H4 (cell line): ENCODE measurements at places on chromosomes 4 and X. TPM values are rescaled to one million over a fixed set of nuclear protein-coding genes. Genes with fewer than 3 reads are reported as not detected.
A peak's percentile ranks its signal among the peaks of the same experiment; 100 is the strongest.

MAGED2 gene
- total RNA-seq: 190 and 213 TPM in 2 replicates

MAGEA10 gene
- total RNA-seq: not detected in 2 replicates

PRSS48 gene
- total RNA-seq: not detected in 2 replicates

BGN gene
- total RNA-seq: not detected in 2 replicates

SOWAHD gene
- total RNA-seq: 0.10 TPM in 1 of 2 replicates, not detected in the other

KDR gene
- not detected in 2 replicates for total RNA-seq

ARHGAP6 gene
- 0.14 and 0.66 TPM in 2 replicates for total RNA-seq

DNA sequence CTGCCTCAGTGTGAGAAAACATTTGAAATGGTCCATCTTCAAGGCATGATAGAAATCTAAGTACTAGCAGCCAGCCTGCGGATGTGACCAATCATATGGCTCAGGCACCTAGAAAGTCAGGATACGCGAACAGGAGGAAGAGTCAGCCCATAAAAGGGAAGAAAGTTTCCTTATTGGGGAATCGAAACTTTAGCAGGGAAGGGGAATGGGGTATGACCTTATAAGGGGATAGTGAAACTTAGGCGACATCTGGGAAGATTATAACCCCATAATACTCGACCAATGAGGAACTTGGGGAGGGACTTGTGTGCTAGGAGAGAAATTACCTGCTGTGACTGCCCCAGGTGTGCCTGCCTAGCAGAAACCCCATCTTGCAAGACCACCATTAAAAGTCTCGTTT is 26.2 kb upstream of the PYURF start:
- no peak for DNase-seq

DNA sequence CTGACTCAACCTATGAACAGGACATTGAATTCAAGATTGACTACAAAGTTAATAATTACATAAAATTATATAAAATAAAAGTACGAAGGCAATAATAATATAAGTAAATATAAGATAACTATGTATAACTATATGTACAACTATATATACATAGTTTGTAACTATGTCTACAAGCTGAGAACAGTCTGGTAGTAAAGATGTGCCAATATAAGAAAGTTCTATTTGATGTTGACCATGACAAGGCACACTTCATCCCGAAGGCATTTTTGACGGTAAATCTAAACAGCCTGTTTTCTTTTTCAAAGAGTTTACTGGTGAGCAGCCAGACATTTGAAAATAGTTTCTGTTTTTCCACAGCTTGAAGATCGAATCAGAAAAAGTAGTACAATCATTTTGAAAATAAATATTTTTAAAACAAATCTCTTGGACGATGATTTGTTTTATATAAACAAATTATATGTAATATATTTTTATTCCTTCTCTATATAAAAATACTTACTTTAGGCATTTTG is 112.9 kb downstream of the CEP44 start:
- no peak for DNase-seq

DNA sequence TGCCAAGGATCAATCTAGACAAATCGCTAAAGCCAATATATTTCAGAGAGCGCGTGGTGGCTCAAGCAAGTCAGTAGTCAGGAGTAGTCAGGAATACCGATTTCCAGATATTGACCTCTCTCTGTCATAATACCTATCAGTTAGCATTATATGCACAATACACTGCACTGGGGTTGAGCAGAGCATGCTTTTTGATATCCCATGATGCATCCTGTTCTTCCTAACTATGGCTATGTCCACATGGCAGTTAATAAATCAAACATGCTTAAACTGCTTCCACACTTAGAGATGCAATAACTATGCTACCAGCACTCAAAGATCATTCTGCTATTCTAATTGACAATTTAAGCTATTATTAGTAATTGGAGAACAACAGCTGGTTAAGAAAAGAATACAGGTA is 6.2 kb downstream of the BRWD3 start:
- no peak for DNase-seq

DNA sequence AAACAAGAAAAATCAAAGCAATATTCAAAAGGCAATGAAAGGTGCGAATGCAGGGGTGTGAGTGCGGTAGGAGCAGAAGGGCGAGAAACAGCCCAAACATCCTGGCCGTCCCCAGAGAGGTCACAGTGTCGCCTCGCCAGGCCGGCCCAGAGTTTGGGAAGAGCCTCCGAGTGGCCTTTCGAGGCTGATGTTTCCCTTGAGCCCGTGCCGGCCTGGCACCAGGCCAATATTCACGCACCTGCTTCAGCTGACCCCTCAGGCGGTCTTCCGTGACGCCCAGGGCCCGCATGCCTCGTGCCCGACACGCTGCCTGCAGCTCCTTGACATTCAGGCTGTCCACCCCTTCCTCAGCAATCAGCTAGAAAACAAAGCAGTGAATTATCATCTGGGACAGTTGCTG is 30.6 kb downstream of the LETM1 start:
- no peak for DNase-seq

DNA sequence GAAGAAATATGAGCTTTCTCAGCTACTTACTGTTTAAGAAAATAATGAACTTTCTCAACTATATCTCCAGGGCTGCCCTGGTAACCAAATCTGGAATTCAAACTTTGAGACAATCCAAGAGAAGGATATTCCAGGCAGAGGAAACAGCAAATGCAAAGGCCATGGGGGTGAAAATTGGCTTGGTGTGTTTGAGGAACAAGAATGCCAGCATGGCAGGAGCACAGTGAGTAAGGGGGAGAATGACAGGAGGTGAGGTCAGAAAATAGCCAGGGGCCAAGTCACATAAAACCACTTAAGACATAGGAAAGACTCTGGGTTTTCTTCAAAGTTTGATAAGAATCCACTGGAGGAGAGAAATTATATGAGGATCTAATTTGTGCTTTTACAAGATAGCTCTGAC is 27.2 kb upstream of the BTC start:
- no peak for DNase-seq

DNA sequence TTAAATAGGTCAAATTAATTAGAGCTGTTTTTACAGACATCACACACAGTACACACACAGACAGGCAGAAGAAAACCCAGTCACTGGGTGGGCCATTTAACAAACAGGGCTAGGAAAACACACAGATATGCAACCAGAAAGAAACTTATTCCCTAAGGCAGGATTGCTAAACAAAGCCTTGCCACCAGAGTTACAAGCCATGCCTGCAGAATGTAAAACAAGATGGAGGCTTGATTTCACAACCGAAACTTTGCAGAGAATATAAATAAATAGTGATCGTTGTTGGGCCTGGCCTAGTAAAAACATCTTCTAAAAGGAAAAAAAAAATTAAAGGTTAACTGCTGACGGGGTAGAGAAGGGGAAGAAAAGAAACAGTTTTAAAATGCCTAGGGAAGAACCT is 212.3 kb downstream of the NAP1L3 start:
- no peak for DNase-seq

GRCh38 chrX:45768666-45769236 is 568.1 kb upstream of the DIPK2B start:
- no peak for DNase-seq

DNA sequence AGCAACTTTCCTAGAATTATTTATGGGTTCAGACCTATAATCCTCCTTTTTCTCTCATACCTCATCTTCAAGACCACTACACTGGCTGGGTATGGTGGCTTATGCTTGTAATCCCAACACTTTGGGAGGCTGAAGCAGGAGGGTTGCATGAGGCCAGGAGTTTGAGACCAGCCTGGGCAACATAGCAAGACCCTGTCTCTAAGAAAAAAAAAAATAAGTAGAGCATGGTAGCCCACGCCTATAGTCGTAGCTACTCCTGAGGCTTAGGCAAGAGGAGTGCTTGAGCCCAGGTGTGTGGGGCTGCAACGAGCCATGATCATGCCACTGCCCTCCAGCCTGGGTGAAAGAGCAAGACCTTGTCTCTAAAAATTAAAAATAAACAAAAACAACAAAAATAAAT is 832.4 kb downstream of the PCDH18 start:
- DNase-seq: no peak

DNA sequence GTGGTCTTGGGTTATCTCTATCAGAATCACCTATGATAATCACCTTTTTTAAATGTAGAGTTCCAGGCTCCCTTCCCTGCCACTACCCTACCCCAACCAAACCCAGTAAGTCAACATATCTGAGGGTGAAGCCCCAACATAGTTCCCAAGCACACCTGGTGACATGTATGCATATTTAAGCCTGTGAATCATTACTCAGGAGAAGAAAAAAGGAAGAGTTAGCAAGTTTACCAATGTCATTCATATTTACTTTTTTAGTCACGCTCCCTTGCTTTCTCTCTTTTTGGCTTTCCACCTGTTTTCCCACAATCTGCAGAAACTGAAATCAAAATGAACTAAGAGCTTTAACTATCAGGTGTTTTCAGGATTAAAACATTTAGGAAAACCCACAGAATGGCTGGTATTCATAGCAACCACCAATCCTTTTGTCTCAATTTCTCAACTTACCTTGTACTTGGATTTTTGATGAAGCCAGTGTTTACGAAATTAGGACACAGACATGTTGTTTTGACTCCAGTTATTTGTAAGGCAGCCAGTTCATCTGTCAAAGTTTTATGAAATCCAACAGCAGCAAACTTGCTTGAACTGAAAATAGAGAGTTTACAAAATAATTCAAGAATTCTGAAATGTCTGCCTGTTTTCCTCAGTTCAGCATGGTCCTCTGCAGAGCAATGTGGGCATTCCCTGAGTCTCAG is 34.0 kb downstream of the HSD17B11 start:
- no peak for DNase-seq

DNA sequence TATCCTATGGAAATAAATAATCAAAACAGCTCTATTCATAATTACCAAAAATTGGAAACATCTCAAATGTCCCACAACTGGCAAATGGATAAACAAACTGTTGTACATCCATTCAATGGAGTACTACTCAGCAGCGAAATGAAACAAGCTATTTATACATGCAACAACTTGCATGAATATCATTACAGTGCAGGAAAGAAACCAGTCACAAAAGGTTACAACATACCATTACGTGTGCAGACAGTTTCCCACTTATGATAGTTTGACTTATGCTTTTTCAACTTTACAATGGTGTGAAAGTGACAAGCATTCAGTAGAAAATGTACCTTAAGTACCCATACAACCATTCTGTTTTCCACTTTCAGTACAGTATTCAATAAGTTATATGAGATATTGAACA is 82.3 kb downstream of the NEK1 start:
- DNase-seq: no peak

- no peak for DNase-seq
These were observed 289.7 kb downstream of the STK32B start for GRCh38 chr4:5340991-5341451.

DNA sequence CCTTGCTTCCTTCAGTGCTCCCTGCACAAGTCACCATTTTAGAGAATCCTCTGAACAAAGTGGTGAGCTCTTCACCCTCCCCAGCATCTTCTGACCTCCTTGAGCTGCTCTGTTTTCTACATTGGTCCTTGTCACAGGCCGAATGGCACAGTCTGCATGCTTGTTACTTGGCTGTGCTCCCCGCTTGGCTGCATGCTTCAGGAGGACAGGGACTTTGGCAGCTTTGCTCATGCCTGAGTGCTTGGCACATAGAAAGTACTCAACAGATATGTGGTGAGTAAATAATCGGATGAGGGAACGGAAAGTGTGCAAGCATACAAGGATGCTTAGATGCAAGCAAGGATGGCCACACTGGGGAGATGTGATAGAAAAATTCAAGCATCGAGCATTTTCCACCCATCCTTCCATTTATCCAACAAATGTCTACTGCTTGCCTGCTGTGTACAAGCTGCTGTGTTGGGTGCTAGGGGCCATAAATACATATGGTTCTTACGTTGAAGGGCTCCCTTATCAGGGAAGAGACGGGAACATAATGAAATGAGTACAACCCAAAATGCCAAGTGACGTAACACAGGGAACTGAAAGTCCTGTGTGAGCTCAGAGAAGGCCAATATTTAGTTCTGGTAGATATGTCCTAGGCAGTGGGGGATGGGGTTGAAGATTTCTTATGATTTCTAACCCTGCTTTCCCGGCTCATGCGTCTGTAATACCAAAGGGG is 31.2 kb downstream of the SLC2A9 start:
- DNase-seq: no peak

DNA sequence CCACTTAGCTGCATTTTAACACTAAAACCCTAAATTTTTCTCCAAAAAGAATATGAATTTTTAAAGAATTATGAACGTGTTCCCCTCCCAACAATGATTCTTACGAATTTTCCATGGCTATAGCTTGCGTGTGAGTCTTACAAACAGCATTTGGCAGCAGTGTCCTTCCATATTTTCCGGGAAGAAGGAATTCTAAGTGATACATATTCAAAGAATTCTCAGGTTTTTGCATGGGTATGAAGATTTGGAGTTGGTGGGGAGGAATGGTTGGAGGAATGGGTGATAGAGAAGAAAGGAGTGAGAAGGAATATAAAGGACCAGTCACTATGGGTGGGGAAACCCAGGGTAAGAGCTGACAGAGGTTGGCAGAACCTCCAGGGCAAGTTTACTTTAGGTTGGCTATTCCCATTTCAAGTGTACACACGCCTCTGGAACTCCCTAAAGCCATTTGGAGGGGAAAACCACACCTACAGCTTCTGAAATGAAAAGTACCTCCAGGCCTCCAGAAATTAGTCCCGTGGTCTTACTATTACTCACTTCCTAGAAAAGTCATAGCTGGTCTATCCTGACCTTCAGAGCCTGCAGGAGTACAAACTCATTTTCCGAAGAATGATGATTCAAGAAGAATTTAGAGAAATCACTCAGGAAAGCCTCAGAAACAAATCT is 420.8 kb upstream of the DIPK2B start:
- DNase-seq: peak; percentile 68

DNA sequence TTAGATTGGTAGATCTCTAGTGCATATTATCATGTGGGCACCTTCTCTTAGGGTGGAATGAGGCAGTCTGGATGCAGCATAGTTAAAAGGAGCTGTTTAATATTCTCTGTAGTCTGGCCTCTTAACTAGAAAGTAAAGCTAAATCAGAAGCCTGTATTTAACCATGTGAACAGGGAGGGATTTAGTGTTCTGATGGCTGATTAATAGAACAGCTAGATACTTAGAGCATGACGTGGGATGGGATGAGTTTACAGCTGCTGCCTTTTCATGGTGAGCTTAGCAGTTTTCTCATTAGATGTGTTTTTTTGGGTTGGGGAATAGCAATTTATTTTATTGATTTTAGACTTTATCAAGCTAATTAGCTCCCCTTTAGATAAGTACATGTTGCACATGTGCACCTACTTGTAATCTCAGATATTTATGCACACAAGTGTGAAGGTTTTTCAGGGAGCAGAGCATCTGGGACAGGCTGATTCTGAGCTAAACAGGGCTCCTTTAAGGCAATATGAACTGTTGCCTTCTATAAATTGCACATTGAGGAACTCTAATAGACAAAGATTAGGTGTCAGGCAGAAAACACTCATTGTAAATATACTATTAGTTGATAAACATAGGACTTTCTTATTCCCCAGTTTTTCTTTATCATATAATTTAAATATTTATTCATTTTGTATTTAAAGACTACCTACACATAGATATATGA is 34.1 kb downstream of the YIPF6 start:
- no peak for DNase-seq
